ENCODE measurements at places on chromosomes 7 and 10. TPM values are rescaled to one million over a fixed set of nuclear protein-coding genes. Genes with fewer than 3 reads are reported as not detected.

- DNase-seq: peak; percentile 68
These were observed 194.7 kb upstream of the BMPER start for GRCh38 chr7:33710608-33711007.

DNA sequence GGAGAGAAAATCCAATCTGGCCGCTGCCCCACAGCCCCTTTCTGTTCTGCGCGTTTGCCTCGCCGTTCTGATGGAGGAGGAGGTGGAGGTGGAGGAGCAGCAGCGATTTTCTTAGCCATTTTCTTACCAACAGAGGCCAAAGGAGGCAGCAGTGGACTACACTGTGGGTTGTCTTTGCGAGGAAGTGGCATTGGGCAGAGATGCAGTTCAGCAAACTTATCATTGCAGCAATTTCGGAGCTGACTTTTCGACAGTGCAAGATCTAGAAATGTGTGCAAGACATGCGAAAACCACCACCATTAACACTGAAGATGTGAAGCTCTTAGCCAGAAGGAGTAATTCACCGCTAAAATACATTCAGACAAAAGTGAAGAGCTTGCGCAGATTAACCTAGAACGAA lies 1.9 kb upstream of the ARL4A start:
- DNase-seq: peak; percentile 45

DNA sequence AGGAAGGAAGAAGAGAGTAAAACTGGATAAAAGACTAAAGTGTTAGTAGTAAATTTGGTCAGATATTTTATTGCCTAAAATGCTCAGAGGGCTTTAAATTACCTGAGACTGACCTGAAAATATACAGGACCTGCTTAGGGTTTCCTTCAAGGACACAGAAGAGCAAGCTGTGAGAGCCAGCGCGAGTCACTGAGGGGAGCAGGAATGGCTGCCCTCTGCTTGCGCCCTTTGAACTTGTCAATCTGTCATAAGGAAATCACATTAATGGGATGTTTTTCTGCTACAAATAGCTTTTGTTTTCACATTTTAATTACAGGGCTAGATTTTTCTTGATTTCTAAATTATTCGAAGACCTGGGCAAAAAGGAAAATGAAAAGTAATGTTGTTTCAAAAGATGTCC lies 26.9 kb downstream of the DNAJB9 start:
- no peak for DNase-seq

- DNase-seq: no peak
These were observed 34.2 kb downstream of the TCERG1L start for GRCh38 chr10:131277278-131277677.

DNA sequence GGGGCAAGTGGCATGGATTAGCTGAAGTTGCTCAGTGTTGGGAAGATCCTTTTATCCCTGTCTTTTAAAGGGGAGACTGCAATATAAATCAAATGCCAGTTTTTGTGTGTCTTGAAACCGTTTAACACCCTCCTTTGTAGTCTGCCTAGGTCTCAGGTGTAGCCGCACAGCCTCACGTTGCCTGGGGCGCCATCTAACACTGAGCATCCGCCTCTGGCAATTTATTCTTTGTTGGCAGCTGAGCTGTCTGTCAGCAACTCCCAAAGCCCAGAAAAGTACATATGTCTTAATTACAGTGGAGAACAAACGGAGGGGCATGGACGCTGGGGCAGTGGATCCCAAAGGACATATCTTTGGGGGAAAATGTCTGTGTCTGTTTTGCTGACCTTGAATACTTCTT lies 254.7 kb downstream of the STK31 start:
- DNase-seq: no peak

- DNase-seq: peak; percentile 36
These were observed 145.5 kb downstream of the PTEN start for GRCh38 chr10:88008866-88009470.

DNA sequence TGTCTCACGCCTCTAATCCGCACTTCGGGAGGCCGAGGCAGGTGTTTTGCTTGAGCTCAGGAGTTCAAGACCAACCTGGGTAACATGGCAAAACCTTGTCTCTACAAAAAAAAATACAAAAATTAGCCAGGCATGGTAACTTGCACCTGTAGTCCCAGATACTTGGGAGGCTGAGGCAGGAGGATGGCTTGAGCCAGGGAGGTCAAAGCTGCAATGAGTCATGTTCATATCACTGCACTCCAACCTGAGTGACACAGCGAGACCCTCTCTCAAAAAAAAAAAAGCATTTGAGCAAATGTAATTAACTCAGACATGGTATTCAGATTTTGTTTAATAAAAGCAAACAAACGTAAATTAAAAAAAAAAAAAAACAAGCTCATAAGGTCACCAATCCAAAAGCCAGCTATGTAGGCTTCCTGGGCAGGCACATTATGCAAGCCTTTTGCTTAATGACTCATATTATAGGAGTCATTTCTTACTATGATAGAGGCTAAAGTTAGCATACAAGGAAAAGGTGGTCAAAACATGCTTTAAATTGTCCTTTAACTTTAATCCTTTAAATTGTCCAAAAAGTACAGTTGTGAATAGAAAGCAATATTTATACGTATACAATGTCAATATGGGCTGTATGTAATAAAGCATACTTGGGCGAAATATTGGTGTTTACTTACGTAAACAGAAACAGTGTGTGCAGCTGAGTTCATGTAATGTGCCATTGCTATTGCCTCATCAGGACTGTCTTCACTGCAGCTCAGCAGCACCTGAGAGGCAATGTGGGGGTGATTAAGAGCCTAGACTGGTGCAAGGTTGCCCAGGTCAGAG lies 13.0 kb downstream of the AKR1D1 start:
- DNase-seq: peak; percentile 11

GRCh38 chr10:34046506-34047034 lies 712.1 kb upstream of the NRP1 start:
- DNase-seq: peak; percentile 36

DNA sequence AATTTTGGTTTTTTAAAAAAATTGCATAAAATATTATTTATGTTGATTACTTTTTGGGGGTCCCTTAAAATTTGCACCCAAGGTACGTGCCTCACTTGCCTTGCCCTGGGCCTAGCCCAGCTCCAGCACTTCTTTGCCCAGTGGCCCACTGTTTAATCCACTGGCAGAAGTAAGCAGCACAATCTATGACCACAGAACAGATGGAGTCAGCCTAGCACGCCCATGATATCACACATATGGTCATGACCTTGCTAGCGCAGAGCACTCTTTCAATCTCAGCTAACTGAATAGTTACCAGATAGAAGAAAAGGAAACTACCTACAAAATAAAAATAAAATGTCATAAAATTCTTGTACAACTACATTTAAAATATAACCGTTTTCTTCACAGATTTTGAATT lies 5.6 kb downstream of the OGA start:
- DNase-seq: no peak

DNA sequence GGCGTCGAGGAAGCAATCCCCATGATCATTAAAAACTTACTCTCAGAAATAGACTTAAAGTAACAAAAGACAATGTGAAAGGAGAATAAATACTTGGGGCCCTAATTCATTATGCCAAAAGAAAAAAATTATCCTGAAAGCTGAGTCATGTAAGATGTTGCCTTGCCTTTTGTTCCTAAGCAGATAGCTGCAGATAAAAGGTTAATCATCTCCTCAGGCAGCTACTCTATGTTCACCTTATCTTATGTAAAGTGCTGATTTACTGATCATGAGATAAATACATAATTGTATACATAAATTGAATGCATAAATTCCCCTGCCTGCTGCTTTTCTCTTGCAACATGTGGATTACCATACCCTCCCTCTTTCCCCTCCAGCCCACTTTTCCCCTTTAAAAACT lies 28.1 kb upstream of the CREB3L2 start:
- DNase-seq: no peak

GRCh38 chr10:71769279-71769823 lies 4.0 kb downstream of the VSIR start:
- peak; percentile 10 for DNase-seq

GRCh38 chr7:134302120-134302519 lies 14.6 kb downstream of the SLC35B4 start:
- peak; percentile 23 for DNase-seq

GRCh38 chr10:48750019-48750418 lies 65.3 kb downstream of the WDFY4 start:
- DNase-seq: no peak

DNA sequence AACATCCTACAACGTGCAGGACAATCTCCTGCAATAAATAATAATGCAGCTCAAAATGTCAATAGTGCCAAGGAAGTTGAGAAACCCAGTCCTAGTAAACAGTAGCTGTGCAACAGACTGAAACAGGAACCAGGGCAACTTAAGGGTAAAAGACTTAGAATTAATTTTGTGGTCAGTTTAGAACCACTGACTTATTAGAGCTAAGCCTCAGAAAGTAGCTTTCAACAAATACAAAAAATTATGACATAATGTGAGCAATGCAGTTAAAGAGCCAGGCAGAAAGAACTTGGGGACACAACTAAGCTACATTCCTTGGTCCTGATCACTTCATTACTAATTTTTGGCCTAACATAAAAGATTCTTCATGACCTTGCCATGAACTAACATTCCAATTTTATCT lies 195.4 kb downstream of the MACC1 start:
- peak; percentile 64 for DNase-seq

GRCh38 chr7:126040114-126041045 lies 1110.8 kb upstream of the POT1 start:
- DNase-seq: no peak

- no peak for DNase-seq
These were observed 298.1 kb downstream of the BICC1 start for GRCh38 chr10:58810751-58811150.

GRCh38 chr7:22604246-22604645 lies 104.3 kb upstream of the STEAP1B start:
- DNase-seq: peak; percentile 55

The SERPINE1 gene
- 167 TPM for total RNA-seq

The SPDYE8 gene
- not detected for total RNA-seq

The DUSP5 gene
- total RNA-seq: 14.9 TPM

The AGBL3 gene
- 1.3 TPM for total RNA-seq

The LEP gene
- total RNA-seq: 2.8 TPM

The ADCYAP1R1 gene
- not detected for total RNA-seq

The BUD23 gene
- total RNA-seq: 31.9 TPM

The ZNF853 gene
- 0.66 TPM for total RNA-seq

The FGL2 gene
- 97.6 TPM for total RNA-seq

The WEE2 gene
- total RNA-seq: not detected

The MKI67 gene
- total RNA-seq: 0.26 TPM

All from fibroblast of lung (primary cell).